ENCODE measurements at places on chromosomes 1 and 21.

GRCh38 chr1:101137144-101138126 is 99.4 kb upstream of the S1PR1 start:
- DNase-seq: no peak

GRCh38 chr1:76075877-76076276 is 1.3 kb downstream of the ST6GALNAC3 start:
- DNase-seq: no peak

DNA sequence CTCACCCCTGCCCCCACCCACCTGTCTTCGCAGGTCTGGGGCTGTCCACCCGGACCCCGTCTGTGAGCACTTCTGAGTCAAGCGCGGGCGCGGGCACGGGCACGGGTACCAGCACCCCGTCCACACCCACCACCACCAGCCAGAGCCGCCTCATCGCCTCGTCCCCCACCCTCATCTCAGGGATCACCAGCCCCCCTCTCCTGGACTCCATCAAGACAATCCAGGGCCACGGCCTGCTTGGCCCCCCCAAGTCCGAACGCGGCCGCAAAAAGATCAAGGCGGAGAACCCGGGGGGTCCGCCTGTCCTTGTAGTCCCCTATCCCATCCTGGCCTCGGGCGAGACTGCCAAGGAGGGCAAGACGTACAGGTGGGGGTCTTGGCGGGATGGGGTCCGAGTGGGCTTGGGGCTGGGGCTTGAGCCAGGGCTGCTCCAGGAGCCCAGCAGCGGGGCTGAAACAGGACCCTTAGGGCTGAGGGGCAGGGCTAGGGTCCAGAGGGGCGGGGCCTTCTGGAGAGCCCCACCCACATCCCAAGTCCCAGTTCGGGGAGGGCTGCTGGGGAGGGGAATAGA is 23.9 kb downstream of the ZNF362 start:
- no peak for DNase-seq

DNA sequence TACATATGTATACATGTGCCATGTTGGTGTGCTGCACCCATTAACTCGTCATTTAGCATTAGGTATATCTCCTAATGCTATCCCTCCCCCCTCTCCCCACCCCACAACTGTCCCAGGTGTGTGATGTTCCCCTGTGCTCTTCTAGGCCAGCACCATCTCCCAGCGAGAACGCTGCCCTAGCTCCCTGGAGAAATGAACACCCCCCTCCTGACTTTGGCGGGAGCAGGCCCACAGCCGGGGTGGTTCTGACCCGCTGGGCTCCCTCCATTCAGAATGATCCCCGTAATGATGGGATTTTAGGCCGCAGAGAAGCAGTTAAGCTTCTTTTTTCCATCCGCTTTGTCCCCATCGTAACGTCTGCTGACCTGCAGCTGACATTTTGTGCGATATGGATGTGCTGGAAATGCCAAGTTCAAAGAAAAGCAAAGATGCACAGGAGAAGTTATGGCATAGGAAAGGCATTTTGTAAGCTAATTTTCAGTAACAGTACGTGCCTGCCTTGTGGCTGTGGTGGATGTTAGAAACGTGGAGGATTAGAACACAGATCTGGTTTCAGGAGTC is 39.3 kb downstream of the ELK4 start:
- DNase-seq: no peak

GRCh38 chr1:181655756-181656155 is 172.4 kb downstream of the CACNA1E start:
- no peak for DNase-seq

DNA sequence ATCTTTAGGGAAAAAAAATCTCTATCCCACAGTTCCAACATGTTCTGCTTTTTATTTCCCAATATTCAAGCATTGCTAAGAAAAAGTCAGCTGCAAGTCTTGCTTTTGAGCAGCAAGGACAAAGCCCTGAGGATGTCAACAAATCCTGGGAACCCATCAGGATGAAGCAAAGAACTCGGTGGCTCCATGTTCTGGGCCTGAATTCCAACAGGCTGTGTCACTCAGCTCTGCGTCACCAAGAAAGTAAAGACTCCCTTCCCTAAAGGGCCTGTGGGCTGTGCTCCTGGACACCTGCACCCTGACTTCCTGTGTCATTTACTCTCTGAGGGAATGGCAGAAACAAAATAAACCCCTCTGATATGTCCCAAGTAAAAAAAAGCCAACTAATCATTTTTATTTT is 95.5 kb downstream of the TIAM1 start:
- DNase-seq: no peak

GRCh38 chr1:202245391-202245790 is 51.8 kb downstream of the LGR6 start:
- no peak for DNase-seq

- no peak for DNase-seq
Observed at GRCh38 chr1:245621589-245621988, 466.8 kb downstream of the KIF26B start.

- no peak for DNase-seq
Observed at GRCh38 chr1:224392411-224393249, 36.0 kb downstream of the CNIH4 start.

GRCh38 chr21:45064091-45064490 is 10.3 kb upstream of the ADARB1 start:
- DNase-seq: no peak

DNA sequence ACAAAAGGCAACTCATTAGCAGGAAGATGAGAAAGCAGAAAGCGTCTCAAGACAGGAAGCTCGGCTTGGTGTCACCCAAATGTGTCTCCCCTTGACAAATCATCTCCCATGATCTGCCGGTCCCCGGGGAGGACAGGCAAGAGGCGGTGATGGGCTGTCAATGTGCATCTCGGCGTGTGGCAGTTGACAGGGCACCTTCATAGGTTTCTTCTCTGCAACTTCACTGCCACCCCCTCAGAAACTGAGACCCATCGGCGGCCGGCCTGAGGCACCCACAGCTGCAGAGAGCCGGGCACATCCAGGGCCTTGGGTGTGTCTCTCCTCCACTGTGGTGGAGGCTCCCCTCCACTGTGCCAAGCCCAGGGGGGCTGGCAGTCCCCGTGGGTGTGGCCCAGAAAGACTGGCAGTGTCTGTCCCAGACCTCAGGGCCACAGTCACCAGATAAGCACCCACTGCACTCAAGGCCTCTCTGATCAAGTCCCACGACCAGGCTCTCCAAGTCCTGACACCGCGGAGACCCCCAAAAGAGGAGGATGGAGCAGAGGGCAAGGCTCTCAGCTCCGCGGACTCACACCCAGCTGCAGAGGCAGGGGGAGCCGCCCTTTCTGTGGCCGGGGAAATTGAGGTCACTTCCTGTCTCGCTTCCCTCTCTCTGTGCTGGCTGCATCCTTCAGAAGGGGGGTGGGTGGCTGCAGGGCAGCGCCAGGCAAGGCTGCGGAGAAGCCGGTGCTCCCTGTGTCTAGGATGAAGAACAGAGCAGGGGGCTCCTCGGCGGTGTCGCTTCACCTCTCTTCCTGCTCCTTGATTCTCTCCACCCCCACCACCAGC is 39.6 kb upstream of the LBR start:
- DNase-seq: peak; percentile 55

DNA sequence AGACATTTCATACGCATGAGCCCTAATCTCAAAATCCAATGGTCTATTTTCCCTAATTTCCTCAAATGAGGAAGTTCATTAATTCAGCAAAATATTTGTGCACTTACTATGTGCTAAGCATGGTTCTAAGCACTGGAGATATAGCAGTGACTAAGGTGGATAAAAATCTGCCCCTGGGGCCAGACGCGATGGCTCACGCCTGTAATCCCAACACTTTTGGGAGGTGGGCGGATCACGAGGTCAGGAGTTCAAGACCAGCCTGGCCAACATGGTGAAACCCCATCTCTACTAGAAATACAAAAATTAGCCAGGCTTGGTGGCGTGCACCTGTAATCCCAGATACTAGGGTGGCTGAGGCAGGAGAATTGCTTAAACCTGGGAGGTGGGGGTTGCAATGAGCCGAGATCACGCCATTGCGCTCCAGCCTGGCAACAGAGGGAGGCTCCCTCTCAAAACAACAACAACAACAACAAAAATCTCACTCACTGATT is 4.3 kb upstream of the MIIP start:
- no peak for DNase-seq

- DNase-seq: no peak
Observed at GRCh38 chr1:185929776-185930175, 195.6 kb downstream of the HMCN1 start.

DNA sequence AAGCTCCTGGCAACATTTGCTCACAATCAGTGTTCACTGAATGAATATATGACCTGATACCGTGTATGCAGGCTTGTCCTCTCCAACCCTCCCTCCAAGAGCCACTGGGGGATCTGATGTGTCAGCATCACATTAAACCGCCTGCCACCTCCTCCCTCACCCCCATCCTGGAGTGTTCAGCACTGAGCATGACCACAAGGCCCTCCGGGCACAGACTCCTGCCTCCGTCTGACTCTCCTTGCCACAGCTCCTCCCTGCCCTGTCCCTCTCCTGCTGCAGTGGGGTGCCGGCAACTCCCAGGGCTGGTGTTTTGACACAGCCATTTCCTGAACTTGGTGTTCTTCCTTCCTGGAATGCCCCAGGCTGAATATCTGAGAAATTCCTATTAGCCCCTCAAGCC is 136.7 kb downstream of the FCRL5 start:
- DNase-seq: no peak

DNA sequence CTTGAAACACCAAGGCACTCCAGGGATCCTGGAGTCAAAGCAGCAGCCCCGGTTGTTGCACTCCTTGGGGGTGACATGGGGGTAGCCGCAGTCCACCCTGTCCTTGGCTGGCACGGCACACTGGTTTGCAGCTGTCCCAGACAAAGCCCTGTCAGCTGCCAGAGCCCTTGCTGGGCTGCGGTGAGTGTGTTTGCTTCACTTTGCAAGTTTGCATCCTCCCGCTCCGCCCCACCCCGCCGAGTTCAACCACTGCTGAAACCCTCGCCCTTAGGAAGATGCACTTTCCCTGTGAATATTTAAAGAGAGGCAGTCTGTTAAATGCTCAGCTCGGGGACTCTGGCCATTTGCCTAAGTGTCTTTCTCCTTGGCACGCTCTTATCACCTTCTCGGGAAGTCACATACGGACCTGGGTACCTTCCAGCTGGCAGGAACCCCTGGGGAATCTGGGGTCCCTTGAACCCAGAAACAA is 1.7 kb downstream of the TFF3 start:
- DNase-seq: no peak

GRCh38 chr1:181768930-181769280 is 285.6 kb downstream of the CACNA1E start:
- DNase-seq: no peak

DNA sequence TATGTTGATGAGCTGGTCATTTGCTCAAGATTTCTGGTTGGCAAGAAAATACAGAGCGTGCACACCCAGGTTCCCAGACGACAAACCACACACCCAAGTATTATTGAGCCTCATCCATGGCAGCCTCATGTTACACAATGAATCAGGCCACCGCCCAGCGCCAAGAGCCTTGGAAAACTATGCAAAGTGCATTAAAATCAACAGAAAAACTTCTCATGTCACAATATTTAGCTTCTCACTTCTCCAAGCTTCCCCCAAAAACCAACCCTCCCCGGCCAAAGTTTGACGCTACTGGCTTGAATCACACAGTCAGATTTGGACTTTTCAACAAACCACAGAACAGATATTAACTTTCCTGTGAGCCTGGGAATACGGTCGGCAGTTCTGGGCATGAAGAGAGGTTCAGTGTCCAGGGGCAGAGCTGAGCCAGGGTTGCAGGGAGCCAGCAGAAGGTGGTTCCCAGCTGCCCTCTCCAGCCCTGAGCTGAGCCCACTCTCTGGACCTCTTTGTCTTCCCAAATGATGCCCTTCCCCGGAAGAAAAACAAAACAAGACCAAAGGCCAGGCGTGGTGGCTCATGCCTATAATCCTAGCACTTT is 71.1 kb downstream of the SETD4 start:
- no peak for DNase-seq

DNA sequence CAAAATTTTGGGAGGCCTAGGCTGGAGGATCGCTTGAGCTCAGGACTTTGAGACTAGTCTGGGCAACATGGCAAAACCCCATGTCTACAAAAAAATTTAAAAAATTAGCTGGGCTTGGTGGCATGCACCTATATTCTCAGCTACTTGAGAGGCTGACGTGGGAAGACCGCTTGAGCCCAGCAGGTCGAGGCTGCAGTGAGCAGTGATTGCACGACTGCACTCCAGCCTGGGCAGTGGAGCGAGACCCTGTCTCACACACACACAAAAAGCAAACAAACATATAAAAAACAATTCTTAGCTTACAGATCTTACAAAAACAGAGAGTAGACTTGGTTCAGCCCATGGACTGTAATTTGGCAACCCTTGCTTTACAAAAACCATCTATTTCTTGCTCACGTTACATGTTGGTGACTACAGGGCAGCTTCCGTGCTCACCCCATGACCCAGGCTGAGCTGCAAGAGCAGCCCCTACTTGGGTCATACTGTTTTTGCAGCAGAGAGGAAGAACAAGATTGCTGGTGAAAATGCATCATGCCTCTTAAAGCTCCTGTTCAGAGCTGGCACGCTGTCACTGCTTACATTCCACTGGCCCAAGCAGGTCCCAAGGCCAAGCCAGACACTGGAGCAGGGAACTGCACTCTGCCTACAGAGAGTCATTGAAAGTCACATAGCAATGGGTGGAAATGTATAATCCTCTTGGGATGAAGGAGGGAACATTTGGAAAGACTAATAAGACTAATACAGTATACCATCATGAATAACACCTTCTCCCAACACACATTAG is 13.4 kb upstream of the ZBTB8A start:
- no peak for DNase-seq

- DNase-seq: no peak
Observed at GRCh38 chr1:33997127-33998036, 133.5 kb downstream of the HMGB4 start.

DNA sequence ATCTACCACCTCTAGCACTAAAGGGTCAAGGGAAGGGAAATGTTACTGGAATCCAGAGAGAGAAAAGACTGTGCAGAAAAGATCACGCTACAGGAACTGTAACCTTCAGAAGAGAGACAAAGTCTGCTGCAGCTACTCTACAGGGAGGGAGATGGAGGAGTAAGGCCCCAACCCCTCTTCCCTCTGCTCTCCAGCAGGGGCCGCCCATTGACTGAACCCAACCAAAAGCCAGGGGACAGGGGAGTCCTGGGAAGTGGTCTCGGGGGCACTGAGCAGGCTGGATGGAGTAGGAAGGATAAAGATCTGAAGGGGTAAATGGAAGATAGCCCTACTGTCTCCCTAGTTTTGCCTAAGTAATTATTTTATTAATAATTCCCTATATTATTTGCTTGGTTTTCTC is 72.8 kb upstream of the NR5A2 start:
- no peak for DNase-seq

DNA sequence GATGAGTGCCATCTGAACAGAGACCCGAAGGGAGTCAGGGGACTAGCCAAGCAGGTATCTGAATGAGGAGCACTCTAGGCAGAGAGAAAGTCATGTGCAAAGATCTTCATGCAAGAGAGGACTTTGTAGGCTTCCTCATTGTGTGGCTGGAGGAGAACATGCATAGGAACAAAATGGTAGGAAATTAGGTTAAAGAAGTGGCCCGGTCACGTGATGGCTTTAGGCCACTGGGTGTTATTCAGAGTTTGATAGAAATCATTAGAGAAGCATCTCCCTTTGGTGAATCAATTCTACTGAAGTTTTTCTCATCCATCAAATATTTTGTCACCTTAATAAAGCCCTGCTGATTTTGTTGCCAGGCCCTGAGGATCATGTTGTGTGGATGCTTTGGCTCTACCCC is 45.8 kb upstream of the KCTD3 start:
- DNase-seq: no peak

- no peak for DNase-seq
Observed at GRCh38 chr1:117051224-117052064, 8.7 kb upstream of the TTF2 start.

Data from stimulated activated CD4-positive, alpha-beta T cell treated with anti-CD3 and anti-CD28 coated beads, TNF-alpha, amount 100 ng/mL, for 1 hour (primary cell).